Endothelial cell of umbilical vein (primary cell): ENCODE measurements at places on chromosomes 12 and 14.
A peak's percentile ranks its signal among the peaks of the same experiment; 100 is the strongest.

- no peak for DNase-seq
Observed at GRCh38 chr14:79056879-79057278, 886.7 kb downstream of the NRXN3 start.

- no peak for DNase-seq
Observed at GRCh38 chr12:106452309-106452708, 94.8 kb downstream of the POLR3B start.

DNA sequence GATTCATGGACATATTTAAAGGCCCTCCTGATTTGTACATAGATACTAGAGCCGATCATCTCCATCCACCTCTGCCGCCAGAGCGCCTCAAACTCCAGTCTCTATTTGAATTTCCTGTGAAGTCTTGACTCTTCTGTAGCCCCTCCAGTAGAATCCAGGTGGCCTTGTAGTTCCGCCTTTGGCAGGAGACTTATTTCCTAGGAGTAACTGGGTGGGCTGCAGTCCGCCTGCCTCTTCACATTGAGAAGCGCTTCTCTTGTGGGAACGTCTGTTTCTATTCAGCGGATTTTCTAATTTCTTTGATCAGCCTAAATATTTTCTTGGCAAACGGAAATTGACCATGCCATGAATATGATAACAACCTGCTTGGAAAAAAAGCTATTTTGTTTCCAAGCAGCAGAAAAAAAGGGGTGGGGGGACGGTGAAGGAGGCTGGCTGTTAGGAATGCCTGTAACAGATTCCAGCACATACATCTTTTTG lies 9.0 kb upstream of the SIX1 start:
- DNase-seq = no peak

- DNase-seq = no peak
Observed at GRCh38 chr12:122013791-122014590, 7.7 kb upstream of the BCL7A start.

- DNase-seq = no peak
Observed at GRCh38 chr14:89500303-89500702, 83.3 kb upstream of the FOXN3 start.

DNA sequence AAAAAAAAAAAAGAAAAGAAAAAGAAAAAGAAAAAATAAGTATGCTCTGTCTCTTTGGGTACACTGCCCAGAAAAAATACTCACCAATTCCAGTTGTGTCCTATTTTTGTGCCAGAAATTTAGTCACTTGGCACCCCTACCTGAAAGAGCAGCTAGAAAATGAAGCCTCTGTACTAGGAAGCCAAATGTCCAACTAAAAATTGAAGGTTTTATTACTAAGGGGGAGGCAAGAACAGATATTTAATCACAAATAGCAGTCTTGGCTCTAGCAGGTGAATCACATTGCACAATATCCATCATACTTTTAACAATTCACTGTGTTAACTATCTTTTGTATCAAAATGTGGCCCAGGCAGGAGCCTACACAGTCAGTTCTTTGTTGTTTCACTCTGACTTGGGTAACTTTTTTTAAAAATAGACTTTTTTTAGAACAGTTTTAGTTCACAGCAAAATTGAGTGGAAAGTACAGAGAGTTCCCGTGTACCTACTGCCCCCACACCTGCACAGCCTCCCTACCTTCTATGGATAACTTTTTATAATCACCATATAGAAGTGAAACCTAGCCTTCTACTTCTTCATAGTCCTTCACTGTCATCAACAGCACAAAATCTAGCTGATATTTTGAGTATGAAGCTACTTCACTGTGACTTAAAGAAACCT lies 87.1 kb upstream of the ATF7IP start:
- DNase-seq = no peak

DNA sequence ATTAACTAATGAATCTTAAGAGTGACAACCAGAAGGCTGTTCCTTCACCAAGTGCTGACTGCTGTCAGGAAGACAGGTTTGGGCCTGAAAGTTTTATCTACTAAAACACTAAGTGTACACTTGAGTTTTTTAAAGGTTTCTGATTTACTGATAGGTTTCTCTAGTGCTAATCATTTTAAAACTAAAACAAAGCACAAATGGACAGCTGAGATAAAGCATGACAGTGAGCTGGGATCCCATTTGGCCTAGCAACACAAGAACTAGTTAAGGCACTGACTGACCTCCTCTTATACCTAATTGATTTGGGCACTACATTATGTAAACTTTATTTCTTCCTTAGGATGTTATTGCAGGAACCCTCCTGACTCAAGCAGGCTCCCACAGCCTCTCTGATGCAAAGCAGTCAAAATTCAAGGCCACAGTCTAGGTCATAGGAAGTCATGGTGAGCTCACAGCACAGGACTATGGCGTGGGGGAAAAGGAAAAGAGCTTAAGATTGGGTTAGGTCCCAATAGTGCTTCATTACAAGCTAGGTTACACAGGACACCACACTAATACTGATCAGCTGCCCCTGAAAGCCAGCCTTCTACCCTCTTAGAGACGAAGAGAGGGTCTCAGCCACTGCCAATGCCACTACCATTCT lies 3.5 kb downstream of the STXBP6 start:
- no peak for DNase-seq

DNA sequence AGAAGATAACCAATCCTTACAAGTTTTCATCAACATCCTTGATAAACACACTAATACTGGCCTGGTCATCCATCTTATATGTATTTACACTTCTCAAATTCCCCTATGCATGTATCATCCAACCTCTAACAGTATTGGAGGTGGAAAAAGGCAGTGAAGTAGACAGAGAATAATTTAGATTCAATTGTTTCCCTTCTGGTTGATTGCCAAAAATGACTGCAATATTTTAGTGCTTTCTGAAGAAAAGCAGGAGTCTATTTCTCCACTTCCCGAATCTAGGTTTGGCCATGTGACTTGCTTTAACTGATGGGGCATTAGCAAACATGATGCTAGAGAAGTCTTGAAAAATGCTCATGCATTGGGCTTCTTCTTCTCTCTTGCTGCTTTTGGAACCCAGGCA lies 78.3 kb upstream of the METAP2 start:
- no peak for DNase-seq

DNA sequence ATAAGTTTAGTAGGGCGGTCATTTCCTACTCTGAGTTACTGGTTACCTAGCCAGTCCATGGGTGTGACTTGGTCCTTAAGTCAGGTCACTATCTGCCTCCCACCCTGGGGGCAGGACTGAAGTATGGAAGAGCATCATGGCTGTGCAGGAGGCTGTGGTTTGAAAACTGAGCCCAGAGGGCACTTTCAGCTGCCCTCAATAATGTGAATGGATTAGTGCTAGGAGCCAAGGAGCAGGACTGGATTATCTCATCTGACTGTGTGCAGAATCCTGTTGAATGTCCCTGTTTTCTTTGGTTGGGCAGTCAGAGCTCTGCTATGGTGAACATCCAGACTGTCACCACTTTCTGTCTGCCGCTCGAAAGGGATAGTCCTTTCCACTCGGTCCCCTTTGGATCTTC lies 1.6 kb downstream of the ATXN7L3B start:
- no peak for DNase-seq

- no peak for DNase-seq
Observed at GRCh38 chr14:45135156-45135555, 574 bp upstream of the FANCM start.

DNA sequence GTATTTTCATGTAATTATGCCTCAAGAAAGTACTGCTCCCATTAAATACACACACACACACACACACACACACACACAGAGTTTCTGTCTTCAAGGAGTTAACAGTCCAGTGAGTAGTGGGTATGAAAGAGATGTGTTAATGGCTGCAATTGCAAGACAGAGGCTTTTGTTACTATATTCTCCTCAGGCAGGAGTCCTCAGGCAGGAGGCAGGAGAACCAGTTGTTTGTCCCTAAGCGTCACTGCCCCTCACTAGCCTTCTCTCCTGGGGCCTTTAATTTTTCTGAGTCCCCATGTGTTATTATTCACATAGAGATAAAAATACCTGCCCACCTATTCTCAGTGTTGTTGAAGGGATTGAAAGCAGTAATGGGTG lies 31.2 kb downstream of the DAD1 start:
- DNase-seq = no peak

DNA sequence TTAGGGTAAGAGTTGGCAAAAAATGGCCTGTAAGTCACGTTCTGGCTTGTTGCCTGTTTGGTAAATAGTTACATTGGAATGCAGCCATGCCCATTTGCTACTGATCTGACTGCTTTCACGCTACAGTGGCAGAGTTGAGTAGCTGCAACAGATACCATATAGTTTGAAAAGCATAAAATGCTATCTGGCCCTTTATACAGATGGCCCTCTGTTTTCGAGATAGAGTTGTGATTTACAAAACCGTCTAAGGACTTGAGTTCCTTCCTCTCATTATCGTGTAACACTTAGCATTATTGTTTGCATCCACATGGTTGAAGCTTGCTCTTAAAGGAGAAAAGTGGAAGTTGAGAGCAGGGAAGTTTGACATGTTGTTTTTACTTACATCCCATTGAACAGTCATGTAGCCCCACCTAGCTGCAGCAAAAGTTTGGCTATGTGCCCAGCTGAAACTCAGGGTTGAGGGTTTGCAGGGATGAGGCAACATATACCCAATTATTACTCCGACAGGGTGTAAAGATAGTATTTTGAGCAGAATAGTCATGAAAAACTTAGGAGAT lies 11.3 kb upstream of the SCFD1 start:
- peak; percentile 91 for DNase-seq

GRCh38 chr14:55238019-55238680 lies 33.1 kb upstream of the FBXO34 start:
- no peak for DNase-seq

DNA sequence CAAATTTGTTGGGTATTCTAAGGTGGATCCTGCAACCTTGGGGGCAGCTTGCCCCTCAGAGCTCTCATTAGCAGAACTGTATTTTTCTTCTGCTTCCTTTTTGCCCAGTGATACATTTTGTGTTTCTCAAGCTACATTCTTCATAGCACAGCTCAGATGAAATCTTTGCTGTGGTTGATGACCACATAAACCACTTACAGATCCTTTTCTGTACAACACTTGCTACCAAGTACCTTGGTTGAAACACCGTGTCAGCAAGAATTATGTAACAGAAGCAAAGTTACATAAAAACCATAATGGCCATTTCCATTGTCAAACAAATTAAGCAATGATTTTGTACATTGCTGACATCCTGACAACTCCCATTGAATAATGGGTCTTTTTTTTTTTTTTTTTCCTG lies 9.7 kb upstream of the PLBD1 start:
- no peak for DNase-seq

DNA sequence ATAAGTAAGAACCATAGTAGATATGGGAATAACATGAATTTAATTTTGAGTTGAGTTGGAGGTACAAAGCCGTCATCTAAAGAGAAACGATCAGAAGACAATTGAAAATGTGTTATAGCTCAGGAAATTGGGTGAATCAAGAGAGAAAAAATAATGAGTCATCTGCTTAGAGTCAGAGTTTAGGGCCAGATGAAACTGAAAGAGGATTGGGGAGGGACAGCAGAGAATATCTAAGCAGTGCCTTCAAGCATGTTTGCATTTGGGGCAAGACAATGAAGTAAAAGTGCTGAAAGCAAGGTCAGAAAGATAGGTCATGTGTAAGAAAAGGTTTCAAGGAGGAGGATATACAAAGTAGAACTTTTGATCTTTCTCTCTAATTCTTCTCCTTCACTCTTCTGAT lies 49.4 kb downstream of the SLC15A5 start:
- DNase-seq = no peak

DNA sequence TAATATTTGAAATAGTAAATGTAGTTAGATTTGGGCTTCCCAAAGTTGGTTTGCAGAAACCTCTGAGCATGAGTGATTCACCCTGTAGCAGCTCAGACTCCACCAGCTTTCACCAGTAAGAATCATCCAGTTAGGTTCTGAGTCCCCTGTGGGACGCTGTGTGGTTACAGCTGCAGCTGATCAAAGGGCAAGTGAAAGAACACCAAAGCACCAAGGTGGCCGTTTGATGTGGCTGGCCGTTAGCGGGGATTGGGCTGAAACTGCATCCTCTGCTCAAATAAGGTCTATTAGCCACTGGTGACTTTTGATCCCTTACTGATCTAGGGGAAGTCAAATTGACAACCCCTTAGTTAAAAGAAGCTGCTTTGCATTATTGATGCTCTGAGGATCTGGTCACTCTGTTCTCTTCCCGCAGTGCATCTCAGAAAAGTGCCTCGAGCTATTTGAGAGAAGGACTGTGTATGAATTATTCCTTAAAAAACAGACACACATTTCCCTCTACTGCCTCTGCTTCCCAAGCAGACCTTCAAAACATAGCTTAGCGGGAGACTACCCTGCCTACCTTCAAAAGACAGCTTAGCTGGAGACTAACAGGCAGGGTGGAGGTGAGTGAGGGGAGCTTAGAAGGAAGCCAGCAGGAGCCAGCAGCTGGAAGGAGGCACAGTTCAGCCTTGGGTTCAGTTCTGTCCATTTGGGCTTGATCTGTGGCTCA lies 3.7 kb downstream of the ABHD12B start:
- DNase-seq = no peak

DNA sequence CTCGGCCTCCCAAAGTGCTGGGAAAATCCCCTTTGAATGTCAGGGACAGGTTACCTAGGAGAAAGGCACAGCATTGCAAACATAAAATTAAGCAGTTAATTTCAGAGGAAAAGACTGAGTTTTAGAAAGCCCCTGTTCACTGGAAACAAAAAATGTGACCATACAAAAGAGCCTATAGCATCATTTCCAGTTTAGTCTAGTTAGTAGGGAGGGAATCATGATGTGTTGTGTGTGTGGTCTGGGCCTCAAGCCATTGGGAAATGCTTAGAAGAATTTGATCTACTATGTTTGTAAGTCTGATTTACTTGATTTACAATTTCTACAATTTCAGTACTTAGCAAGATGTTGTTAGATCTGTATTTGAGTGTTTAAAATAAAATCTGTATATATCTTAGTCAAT lies 47.1 kb upstream of the RERG start:
- DNase-seq = no peak

DNA sequence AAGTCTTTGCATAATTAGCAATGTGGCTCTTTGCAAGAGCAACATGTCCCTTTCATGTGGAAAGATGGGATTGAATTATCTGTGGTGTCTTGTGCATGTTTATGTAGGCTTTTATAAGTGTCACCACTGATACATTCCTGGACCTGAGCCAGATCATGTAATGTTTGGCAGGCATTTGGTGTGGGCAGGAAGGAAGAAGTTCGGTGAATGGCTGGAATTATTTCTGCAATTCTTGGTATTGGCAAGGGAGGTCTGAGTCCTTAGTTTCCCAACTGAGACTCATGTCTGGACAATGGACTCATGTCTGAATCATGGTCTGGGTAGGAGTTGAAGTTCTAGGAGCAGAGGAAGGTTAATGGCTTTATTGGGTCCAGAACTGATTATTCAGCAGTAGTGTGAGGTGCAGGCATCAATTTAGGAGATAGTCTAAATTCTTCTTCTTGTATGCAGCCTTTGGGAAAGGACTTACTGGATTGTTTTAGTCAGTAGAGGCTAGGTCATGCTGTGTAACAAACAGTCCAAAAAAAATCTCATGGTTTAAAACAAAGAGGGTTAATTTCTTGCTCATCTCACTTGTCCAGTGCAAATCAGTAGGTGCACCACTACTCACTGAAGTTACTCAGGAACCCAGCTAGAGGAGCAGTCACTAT lies 186.5 kb upstream of the LHX5 start:
- no peak for DNase-seq

GRCh38 chr14:39731912-39732311 lies 299.7 kb upstream of the FBXO33 start:
- DNase-seq = no peak

GRCh38 chr14:89171628-89172027 lies 245.4 kb downstream of the FOXN3 start:
- DNase-seq = no peak

GRCh38 chr14:100615736-100616695 lies 28.8 kb upstream of the BEGAIN start:
- no peak for DNase-seq
